ENCODE measurements at places on chromosomes 11 and 22. TPM values are rescaled to one million over a fixed set of nuclear protein-coding genes. Genes with fewer than 3 reads are reported as not detected.

OR5A1 gene
- polyA plus RNA-seq, result not detected

CNIH2 gene
- 7.4 TPM for polyA plus RNA-seq

TRIM66 gene
- 6.4 TPM for polyA plus RNA-seq

TBX10 gene
- polyA plus RNA-seq, result not detected

FAM180B gene
- polyA plus RNA-seq, result not detected

PHOX2A gene
- polyA plus RNA-seq, result 75.6 TPM

MAJIN gene
- polyA plus RNA-seq, result not detected

FREY1 gene
- 0.30 TPM for polyA plus RNA-seq

GUCY1A2 gene
- polyA plus RNA-seq, result 0.26 TPM

EFCAB6 gene
- 0.41 TPM for polyA plus RNA-seq

OR52B2 gene
- not detected for polyA plus RNA-seq

CASP5 gene
- polyA plus RNA-seq, result not detected

KCNC1 gene
- 0.18 TPM for polyA plus RNA-seq

YPEL1 gene
- polyA plus RNA-seq, result 2.4 TPM

TMEM218 gene
- polyA plus RNA-seq, result 34.8 TPM

OR52E8 gene
- not detected for polyA plus RNA-seq

APOBEC3H gene
- 0.49 TPM for polyA plus RNA-seq

- no peak for DNase-seq
Observed at GRCh38 chr11:128523641-128524040, 63.7 kb downstream of the ETS1 start.

DNA sequence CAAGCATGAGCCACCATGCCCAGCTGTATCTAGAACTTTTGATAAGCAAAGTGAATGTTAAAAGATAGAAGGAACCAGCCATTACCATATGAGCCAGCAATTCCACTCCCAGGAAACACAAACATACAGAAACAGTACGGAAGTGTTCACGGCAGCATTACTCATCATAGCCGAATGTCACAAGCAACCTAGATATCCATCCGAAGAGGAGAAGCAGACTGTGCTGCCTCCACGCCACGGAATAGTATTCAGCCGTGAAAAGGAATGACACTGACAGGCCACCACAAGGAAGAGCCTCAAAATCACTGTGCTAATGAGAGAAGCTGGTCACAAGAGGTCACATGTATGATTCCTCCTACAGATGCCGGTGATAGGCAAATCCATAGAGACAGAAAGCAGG, 17.6 kb upstream of the MGAT3 start:
- no peak for DNase-seq

DNA sequence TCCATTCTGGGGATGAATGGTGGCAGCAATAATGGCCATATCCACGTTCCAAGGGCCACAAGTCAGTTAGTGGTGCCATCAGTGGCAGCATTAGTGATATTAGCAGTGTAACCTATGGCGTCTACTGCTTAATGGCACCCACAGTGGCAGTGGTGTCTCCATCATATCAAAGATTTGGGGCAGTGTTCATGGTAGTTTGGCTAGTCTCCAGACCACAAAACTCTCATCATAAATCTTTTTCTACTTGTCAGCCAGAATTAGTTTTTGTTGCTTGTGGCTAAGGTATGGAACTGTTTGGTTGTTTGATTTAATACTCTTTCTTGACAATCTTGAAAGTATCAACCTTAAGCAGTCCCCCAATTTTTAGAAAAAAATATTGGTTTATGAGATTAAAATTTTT, 45.1 kb upstream of the DEUP1 start:
- no peak for DNase-seq

GRCh38 chr11:44766972-44767278, 40.2 kb downstream of the TSPAN18 start:
- DNase-seq, result no peak

- no peak for DNase-seq
Observed at GRCh38 chr11:106540001-106540400, 462.5 kb downstream of the AASDHPPT start.

DNA sequence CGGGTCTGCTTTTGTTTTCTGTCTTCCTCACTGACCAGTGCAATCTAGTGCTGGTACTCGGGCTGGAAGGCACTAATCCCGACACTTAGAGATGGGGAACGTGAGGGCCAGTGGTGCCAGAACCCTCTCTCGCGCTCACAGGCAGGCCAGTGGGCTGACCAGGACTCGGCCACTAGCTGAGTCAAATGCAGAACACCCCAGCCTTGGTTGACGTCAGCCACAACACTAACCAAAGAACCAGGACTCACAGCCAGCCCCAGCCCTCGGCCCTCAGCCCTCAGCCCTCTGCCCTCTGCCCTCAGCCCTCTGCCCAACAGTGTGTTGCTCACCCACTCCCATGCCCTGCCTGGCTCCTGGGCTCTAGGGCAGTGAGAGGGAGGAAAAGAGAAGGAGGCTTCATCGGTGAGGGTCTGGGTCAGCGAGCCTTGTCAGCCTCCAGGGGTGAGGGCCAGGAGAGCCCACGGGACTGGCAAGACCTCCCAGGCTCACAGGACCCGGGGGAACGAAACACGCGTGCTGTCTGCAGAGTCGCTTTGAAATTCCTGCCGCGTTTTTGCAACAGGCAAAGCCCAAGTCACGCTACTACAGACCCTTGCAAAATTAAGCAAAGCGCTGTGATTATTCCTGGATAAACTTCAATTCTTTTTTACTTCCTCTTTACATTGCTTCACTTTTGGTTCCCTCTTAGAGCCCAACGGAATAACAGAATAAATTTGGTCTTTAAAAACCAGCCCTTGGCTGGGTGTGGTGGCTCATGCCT, 27.5 kb downstream of the KIAA0930 start:
- DNase-seq, result peak; percentile 59

- DNase-seq, result no peak
Observed at GRCh38 chr11:44780940-44781631, 54.3 kb downstream of the TSPAN18 start.

GRCh38 chr22:22023581-22024137, 41.1 kb upstream of the TOP3B start:
- DNase-seq, result no peak

GRCh38 chr11:10581481-10582019, 13.1 kb upstream of the LYVE1 start:
- DNase-seq, result no peak

GRCh38 chr22:20904008-20904979, 12.9 kb upstream of the CRKL start:
- DNase-seq, result no peak

GRCh38 chr11:68480852-68481510, 20.4 kb downstream of the PPP6R3 start:
- no peak for DNase-seq

GRCh38 chr11:2092956-2093412, 46.2 kb downstream of the IGF2 start:
- DNase-seq, result peak; percentile 55

- DNase-seq, result no peak
Observed at GRCh38 chr11:94638301-94638901, 71.2 kb downstream of the PIWIL4 start.

GRCh38 chr22:49764127-49764581, 63.5 kb downstream of the BRD1 start:
- DNase-seq, result peak; percentile 44

DNA sequence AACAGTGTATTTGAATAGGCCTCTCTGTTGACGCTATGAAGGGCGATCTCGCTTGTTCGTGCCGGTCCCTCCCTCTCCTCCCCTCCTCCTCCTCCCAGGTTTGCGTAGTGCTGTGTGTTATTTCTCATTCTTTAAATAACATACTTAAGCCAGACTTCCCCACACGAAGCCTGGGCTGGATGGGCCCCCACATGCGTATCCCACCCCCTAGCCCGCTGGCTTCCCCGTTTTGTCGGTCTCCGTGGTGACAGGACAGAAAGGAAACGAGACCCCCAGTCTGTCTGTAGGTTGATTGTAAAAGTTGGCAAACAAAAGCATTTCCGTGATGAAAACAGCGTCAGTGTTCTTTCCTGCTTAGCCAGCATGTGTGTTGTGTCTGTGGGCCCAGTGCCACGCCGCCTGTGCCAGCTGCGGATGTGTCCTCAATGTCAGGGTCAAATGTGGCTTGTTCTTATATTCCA, 27.3 kb downstream of the FAM118A start:
- no peak for DNase-seq

DNA sequence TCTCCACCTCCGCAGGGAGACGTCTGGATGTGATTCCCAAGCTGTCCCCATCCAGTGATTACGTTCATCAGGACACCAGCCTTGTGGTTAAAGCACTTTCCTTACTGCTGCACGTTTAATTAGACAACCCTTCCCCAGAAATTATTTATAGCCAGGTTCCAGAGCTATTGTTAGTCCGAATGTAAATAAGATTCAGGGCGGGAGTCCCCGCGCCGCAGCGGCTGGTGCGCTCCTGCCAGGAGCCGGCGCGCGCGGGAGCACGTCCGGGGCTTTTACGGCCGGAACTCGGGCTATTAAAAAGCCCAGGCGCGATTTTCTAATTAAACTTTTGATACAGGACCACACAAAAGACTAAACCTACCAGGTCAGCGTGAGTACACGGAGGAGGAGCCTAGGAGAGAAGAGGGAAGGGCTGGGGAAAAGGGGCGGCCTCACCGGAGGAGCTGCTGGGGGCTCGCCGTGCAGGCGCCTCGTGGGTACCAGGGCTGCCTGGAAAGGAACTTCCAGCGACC, 538.3 kb downstream of the OPCML start:
- DNase-seq, result peak; percentile 37

GRCh38 chr11:114239753-114240161, 56.4 kb upstream of the NNMT start:
- no peak for DNase-seq

- DNase-seq, result peak; percentile 70
Observed at GRCh38 chr11:65498977-65499712, at the start of gene MALAT1. MALAT1 (plus strand) TSS chr11:65499045.

DNA sequence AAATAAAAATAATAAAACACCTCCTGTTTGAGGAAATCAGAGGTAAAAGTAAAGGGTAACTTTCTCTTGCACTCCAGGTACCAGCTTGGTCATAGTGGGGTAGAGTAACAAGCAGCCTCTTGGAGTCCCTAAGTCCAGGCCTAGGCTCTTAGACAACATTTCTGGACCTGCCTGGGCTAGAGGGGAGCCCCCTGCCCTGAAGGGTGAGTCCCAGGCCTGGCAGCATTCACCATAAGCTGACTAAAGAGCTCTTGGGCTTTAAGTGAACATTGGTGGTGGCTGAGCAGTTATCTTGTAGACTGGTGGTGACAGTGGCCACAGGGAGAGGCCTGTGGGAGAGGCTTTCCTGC, 18.6 kb upstream of the OR56A3 start:
- no peak for DNase-seq

- DNase-seq, result no peak
Observed at GRCh38 chr11:60159868-60160267, 23.0 kb downstream of the MS4A6A start.

GRCh38 chr11:83070044-83070701, 1.5 kb downstream of the RAB30 start:
- DNase-seq, result no peak

DNA sequence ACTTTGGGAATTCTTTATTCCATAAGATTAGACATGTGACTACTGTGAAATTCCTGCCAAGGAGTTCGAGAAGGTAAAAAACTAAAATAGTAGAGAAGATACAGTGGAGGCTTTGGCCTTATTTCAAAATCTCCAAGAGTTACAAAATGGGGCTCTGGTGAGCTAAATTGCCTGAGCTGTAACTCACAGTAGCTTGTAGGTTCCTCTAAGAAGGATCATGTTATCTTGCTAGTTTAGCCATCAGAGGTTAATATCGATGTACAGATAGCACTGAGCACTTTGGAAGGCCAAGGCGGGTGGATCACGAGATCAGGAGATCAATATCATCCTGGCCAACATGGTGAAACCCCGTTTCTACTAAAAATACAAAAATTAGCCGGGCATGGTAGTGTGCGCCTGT, 81.1 kb downstream of the USP35 start:
- DNase-seq, result no peak

DNA sequence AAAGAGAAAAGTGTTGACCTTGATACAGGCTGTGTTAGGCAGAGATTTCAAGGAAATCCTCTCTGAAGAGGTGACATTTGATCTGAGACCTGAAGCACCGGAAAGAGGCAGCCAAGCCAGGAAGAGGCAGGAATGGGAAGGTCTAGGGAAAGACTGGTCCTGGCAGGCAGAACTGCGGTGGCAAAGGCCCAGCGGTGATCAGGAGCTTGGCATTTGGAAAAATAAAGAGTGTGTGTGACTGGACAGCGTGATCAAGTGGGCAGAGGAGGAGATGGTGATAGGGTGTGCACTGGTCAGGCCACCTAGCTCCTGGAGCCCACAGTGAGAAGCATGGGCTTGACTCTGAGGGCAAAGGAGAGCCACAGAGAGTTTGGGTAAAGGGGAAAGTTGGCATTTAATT, 27.2 kb upstream of the GAB4 start:
- no peak for DNase-seq

- no peak for DNase-seq
Observed at GRCh38 chr11:107827041-107827440, 31.5 kb downstream of the SLC35F2 start.

- no peak for DNase-seq
Observed at GRCh38 chr11:71395774-71396173, 52.4 kb downstream of the DHCR7 start.

GRCh38 chr11:64844330-64845128, at the start of gene CDC42BPG:
CDC42BPG (minus strand) TSS chr11:64844653; CDS start chr11:64844569, 84 bp downstream.
- DNase-seq, result peak; percentile 93

DNA sequence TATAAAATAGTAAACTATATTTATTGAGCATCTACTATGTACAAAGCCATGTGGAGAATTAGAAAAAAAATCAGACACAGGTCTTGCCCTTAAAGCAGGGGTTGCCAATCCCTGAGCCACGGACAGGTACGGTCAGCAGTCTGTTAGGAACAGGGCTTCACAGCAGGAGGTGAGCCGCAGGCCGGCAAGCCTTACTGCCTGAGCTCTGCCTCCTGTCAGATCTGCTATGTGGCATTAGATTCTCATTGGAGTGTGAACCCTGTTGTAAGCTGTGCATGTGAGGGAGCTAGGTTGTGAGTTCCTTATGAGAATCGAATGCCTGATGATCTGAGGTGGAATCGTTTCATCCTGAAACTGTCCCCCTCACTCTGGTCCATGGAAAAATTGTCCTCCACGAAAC, 2.1 kb upstream of the RAG2 start:
- no peak for DNase-seq

DNA sequence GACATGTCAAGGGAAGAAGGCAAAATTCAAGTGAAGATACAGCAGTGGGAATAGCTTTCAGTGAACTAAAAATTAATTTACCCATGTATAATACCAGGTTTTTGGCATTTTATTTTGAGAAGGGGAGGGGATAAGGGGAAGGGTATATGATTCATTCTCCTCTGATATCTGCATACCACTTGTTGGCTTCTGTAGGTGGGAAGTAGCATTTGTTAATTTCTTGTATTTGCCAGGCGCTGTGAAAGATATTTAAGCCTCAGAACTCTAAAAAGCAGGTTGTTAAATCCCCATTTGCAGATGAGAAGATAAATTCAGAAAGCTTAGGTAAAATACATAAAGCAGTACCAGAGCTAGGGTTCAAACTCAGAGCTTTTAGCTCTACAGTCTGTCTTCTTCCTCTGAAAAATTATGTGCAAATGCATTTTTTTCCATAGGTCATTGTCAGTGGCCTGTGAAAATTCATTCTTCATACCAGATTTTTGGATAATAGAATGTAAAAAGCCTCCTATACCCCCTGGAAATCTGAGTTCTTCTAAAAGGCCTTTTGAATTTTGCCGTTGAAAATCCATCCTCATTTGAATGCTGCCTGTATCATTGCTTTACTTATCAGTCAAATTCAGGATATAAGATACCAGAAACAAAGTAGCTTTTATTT, 221.3 kb downstream of the DDX10 start:
- no peak for DNase-seq

Data from SK-N-SH (cell line).